A549 (cell line): ENCODE measurements at places on chromosomes 1 and 21.

- DNase-seq, result no peak
These were observed 4.7 kb downstream of the FOXO6 start for GRCh38 chr1:41365772-41366454.

GRCh38 chr1:21955058-21955457 lies 17.9 kb upstream of the HSPG2 start:
- DNase-seq, result no peak

DNA sequence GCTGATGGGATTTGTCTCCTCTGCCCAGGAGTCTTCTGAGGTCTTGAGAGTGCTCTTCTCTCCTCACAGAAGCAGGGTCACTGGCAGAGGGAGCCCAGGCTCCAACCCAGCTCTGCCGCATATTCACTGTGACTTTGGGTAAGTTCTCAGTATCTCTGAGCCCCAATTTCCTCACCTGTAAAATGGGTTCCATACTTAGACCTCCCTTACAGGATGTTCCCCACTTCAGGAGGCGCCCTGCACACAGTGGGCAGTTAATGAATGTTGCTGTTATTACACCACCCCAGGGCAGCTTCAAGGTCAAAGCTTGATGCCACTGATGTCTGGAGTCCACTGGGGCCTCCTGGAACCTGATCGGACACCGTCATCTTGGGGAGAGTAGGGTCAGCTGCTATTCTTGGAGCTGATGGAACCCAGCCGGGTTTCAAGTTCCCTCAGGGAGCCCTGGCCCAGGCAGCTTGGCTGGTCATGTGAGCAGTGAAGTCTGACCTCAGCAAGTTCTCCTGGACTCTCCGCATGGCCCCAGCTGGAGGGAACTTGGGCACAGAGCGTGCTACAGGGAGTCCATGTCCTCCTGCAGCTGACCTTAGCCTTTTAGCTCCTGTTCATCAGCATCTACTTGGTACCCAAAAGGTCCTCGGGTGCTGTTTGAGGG lies 21.8 kb downstream of the COA7 start:
- no peak for DNase-seq

GRCh38 chr1:236311040-236311439 lies 29.3 kb upstream of the ERO1B start:
- peak; percentile 19 for DNase-seq

GRCh38 chr1:167541003-167541402 lies 12.6 kb downstream of the CREG1 start:
- DNase-seq, result no peak

DNA sequence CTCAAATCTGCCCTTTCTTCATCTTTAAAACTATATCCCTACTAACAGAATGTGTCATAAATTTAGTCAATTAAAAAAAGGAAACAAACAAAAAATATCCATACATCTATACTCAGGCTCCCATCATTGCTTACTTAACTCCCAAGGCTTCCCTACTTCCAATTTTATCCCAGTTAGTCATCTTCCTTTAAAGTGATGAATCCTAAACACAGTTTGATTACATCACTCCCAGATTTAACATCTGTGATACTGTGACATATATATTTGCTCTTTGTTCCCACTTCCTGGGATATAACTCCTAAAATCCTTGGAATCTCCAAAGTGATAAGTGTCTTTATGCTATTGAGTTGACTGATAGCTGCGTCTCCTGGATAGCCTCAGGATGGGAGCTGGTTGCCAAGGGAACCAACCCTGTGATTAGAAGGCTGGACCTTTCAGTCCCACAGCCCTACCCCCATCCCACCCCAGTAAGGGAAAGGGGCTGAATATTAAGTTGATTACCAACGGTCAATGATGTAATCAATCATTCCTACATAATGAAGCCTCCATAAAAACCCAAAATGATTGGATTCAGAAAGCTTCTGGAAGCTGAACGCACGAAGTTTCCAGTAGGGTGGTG lies 21.6 kb downstream of the GLMN start:
- DNase-seq, result no peak

- DNase-seq, result no peak
These were observed 5.3 kb downstream of the TRAF3IP3 start for GRCh38 chr1:209761011-209761635.

GRCh38 chr1:93629101-93630059 lies 52.3 kb downstream of the BCAR3 start:
- peak; percentile 70 for DNase-seq

- DNase-seq, result no peak
These were observed 41.3 kb downstream of the DYRK1A start for GRCh38 chr21:37407719-37408420.

GRCh38 chr21:29379517-29380054 lies 80.9 kb downstream of the BACH1 start:
- DNase-seq, result no peak

- no peak for DNase-seq
These were observed 38.7 kb downstream of the TRIM67 start for GRCh38 chr1:231200388-231201031.

- DNase-seq, result no peak
These were observed 6.3 kb downstream of the KLHL21 start for GRCh38 chr1:6596351-6596750.

DNA sequence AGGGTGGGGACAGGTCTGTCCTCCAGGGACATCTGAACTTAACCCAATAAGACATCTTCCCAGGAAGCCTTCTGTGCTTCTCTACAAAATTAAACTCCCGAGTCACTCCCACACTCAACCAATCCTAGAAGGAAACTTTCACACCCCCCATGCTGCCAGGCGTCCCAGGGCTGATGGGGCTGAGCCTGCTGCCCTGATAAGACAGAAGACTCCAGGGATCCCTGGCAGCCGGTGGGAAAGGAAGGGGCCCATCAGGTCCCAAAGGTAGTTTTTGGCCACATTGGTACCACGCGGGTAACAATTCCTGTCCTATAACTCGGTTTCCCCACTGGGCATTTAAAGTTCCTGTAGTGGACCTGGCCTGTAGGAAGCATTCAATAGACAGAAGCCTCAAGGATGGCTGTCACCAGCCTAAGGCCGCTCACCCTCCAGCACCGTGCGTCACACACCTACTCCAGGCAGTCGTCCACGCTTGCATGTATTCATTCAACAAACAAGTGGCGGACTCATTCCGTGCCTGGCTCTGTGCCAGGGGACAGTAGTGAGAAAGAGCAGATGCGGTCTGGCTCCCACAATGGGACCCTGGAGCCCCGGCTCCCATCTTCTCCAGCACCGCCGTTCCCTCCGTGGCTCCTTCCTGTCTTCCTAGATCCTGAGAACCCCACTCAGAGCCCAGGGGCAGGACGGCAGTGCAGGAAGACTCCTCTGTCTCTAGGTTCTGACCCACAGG lies 465.2 kb downstream of the NPHP4 start:
- DNase-seq, result no peak

- DNase-seq, result no peak
These were observed 158.9 kb upstream of the COA6 start for GRCh38 chr1:234214129-234214910.

DNA sequence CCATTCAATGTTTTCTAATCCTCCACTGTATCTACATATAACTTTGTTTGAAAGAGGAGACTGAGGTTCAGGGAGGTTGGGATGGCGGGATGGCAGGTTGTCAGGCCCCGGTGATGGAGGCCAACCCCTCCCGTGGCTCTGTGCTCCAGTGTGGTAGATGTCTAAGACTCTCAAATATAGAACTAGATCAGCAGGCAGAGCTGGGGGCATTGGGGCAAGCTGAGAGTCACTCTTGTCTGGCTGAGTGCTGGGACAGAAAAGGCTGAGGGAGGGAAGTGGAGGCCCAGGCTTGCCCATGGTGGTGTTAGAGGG lies 1.7 kb downstream of the IL6R start:
- DNase-seq, result no peak

DNA sequence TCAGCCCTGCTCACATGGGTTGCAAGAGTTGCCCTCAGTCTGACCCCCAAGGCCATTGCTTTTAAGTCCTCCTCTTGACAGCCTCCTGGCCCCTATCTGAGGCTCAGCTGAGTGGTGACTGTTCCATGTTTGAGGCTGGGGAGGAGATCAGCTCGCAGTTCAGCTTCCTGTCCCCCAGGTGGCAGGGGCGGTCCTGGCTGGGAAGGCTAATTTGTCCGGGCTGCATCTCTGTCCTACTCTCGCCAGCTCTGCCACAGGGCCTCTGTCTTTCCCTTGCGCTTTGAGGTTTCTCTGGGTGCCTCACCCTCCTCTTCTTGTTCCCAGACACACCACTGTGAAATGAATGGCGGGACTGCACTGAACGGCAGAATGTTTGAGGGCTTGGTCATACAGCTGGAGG lies 157.3 kb downstream of the KCNJ6 start:
- peak; percentile 23 for DNase-seq

DNA sequence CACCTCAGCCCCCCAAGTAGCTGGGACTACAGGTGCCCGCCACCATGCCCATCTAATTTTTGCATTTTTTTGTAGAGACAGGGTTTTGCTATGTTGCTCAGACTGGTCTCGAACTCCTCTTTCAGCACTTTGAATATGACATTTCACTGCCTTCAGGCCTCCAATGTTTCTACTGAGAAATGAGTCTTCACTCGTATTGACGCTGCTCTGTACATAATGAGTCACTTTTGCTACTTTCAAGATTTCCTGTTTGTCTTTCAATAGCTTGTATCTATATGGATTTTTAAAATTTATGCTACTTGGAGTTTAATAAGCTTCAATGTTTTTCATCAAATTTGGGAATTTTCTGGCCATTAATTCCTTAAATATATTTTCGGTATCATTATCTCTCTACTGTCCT lies 64.7 kb downstream of the GORAB start:
- DNase-seq, result no peak

DNA sequence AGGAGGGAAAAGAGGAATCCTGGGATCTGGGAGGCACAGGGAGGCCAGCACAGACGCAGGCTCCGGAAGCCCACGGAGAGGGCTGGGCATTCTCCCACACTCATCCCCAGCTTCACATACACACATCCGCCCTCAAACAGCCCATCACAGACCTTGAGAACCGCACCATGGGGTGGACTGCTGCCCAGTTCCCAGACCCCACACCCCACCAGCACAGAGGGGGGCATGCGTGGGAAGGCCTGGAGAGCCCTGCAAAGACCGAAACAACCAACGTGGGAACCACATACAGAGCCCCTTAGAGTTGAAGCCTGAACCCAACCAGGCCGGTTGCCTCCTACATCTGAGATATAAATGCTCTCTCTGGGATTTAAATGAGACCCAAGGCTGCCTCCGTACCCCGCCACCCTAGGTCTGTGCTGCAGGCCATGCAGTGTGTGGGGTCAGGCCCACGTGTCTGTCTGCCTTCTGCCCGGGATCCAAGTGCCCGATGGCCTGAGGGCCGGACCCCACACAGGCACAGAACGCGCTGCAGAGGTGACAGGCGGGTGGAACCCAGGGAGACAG lies 126.2 kb upstream of the COL6A1 start:
- DNase-seq, result no peak

GRCh38 chr1:51469518-51469917 lies 49.5 kb downstream of the EPS15 start:
- DNase-seq, result no peak

DNA sequence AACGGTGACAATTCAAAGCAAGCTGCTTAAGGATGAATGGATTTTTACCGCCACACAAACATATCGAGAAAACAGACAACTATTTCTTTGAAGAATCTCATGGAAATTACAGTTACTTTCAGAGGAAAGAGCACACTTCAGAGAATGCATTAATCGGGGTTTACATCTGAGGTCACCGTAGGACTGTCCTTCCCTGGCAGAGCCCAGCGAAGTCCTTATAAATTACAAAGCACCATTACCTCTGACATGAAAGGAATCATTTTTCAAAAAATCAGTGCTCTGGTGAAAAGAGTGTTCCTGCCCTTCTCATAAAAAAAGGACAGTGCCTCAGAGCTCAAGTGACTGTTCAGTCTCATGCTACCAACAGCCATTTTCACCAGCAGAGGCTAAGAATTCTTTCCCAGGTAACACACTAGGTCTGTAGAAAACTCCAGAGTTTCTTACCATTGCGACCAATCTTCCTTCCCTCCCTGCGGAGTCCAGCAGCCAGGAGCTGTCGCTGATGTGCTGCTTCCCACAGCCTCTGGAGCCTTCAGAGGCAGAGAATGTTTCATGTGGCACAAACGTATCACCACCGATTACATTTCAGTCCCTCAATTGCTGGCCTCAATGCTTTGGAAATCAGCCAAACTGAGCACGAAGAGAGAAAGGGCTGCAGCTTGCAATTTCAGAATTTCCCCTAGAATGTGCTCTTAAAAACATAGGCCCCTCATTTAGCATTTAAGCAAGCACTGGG lies 75.4 kb downstream of the PLD5 start:
- no peak for DNase-seq

DNA sequence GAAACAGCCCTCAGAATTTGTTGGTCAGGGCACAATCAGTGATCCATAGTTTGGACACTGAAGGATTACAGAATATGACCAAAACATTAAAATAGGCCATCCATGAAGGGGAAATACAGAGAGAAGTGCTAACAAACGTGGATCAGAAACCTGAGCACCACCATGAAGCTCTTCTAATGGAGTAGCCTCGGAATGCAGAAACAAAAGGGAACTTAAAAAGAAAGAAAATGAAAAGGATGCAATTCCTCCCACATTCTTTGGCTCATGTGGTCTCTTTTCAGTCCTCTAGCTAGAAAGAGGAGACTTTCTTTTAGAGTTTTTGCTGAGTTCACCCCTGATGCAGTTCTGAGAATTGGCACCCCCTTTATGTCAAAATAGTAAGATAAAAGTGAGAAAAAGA lies 989.8 kb upstream of the B3GALT2 start:
- no peak for DNase-seq

- DNase-seq, result no peak
These were observed 2.0 kb downstream of the PLXNA2 start for GRCh38 chr1:208242146-208242545.

DNA sequence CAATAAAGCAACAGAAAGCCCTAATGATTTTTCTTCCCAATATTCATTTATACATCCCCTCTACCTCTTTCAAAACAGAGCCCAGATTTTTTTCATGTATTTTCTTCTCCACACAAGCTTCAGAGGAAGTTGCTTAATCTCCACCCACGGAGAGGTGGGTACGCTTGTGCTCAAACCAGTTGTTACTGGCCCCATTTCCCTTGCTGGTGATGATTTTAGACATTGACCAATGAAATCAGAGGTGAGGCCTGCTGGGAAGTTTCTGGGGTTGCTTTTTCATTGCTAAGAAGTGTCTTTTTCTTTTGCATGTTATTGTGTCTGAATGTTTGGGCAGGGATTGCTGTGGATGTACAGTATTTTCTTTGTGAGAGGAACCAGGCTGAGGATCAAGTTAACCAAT lies 448.1 kb upstream of the B3GALT2 start:
- DNase-seq, result no peak

DNA sequence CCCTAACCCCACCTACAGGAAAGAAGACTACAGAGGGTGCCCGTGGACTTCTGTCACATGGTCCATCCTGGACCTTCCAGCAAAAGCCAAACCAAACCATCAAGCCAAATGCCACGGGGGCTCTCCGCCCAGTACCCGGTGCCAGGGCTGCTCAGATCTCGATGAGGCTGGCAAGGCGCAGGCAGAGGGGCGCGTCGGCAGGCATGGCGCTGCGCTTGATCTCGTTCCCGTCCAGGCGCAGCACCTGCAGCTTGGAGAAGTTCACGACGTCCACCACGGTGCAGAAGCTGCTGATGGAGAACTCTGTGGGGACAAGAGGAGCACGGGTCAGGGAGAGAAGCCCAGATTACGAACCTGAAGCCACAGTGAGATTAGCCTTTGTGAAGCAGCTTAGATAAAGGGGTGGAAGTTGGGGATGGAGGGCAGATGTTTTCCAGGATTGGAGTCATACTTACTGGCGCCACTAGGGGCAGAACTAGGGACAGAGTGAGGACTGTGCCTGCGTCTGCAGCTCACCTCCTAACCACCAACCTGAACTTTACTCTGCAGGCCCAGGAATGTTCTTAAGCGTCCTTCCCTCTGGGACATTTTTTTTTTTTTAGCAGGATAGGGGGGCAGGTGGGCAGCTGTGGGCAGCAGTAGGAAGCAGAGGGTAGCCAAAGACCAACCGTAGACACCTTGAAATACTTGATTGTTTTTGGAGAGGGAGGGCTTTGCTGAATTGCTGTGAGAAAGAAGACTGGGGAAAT lies 8.6 kb downstream of the FMOD start:
- DNase-seq, result peak; percentile 52
